Suppressor macrophage treated with lipopolysaccharide for 1 hour (primary cell): ENCODE measurements at places on chromosomes 1 and 21.
A peak's percentile ranks its signal among the peaks of the same experiment; 100 is the strongest.

DNA sequence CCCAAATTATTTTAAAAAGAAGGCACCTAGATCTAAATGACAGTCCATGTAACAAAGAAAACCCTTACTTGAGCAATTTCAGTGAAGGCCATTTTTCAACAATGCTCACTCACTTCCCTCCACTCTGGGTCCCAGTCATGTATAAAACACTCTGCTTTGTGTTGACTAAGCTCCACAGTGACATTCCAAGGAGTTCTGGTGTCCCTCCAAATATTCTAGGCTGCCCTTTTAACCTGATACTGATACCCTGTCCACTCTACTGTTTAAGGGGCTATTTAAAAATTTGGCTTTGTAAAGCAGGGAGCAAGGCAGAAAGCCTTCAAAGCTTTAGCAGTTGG is 73.6 kb downstream of the GNG12 start:
- peak; percentile 28 for DNase-seq

GRCh38 chr1:76807543-76808260 is 59.6 kb upstream of the ST6GALNAC5 start:
- DNase-seq: no peak

DNA sequence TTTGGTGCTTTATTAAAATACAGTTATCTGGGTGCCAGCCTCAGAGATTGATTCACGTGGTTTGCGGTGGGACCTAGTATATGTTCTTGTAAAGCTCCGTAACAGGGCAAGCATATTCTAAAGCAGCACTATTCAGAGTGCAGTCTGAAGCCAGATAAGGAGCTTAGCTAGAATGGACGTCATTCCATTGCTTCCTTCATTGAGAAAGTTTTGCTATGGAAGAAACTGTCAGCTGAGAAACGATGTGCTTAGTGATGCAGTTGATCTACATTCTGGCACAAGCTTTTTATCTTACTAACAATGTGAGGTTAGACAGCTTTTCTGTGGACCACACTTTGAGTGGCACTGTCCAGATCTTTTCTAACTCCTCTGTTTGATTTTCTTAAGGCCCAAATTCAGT is 26.2 kb downstream of the SLC44A3 start:
- no peak for DNase-seq

DNA sequence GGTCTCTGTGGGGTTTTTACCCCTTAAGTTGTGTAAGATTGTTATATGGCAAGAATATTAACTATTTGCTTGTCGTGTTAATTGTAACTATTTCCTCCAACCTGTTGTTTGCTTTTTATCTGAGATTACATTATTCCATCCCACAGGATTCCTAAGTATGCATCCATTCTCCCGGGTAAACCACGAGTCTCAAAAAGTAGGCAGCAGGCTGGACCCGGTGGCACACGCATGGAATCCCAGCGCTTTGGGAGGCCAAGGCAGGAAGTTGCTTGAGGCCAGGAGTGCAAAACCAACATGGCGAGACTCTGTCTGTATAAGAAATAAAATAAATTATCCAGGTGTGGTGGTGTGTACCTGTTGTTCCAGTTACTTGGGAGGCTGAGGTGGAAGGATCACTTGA is 12.6 kb upstream of the RSPO1 start:
- DNase-seq: no peak

DNA sequence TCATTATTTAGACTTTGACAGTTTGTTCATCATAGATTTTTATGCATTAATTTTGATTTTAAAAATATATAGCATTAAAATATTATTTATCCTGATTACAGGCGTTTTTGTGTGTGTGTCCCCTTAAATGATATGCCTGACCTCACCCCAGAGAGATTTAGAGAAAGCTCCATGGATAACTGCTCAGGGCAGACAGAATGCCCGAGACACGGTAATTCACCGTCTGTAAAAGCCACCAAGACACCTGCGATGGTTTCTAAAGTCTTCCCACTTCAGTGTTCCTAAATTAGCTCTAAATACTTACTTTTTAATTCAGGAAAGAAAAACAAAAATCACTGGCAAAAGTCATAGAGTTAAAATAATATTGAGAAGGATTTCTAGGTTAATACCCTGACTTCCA is 350.6 kb upstream of the RUNX1 start:
- no peak for DNase-seq

GRCh38 chr1:66435541-66435940 is 98.4 kb upstream of the SGIP1 start:
- DNase-seq: no peak

- no peak for DNase-seq
These were observed 110.5 kb upstream of the COL6A1 start for GRCh38 chr21:45870851-45871615.

- DNase-seq: no peak
These were observed 36.1 kb downstream of the L1TD1 start for GRCh38 chr1:62230718-62231117.

DNA sequence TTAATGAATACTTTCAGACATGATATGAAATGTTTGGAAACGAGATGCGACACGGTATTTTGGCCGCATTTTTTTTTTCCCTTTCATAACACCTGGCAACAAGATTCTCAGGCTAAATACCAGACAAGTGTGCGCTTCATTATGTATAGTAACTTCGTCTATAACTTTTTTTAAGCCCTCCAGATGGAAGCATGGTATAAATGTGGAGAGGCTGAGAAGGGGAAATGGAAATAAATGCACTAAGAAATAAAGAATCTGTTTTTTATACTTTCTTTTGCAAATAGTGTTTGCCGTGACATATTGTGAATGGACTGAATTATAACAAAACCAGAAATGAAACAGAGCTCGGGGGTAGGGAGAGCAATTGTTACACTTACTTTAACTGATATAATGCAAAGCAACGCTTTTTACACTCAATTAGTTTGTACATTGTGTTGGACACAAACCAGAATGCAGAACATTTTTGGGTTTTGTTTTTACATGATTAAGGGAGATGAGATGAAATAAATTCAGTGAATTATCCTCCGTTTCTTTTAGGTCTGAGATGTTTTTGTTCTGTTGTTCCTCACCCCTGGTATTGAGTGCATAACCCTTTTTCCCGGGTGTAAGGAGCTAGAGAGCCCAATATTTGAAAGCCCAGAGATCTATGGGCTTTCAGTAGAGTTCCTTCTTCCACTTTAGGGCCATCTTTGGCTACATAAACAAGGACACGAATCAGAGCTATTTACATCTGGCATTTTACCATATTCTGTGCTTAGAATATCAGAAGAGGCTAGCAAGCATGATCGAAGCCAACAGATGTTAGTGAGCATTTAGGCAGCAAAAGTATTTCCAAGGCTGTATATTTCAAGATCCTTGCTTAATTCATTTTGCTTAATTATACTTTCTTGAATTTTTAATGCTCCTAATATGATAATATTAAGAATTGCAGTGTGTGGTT is 478.0 kb downstream of the CAMTA1 start:
- no peak for DNase-seq

- no peak for DNase-seq
These were observed 30.4 kb upstream of the FOXO6 start for GRCh38 chr1:41330588-41331545.

- peak; percentile 40 for DNase-seq
These were observed 2.7 kb downstream of the SERPINC1 start for GRCh38 chr1:173914366-173914871.

GRCh38 chr1:232579958-232580941 is 49.7 kb downstream of the SIPA1L2 start:
- no peak for DNase-seq

GRCh38 chr1:25148673-25149300 is 83.5 kb downstream of the SYF2 start:
- DNase-seq: peak; percentile 73

GRCh38 chr1:4462831-4463484 is 191.5 kb upstream of the AJAP1 start:
- DNase-seq: no peak

- DNase-seq: peak; percentile 73
These were observed 19.6 kb downstream of the SMAP2 start for GRCh38 chr1:40393173-40393572.

- no peak for DNase-seq
These were observed 17.7 kb upstream of the PADI2 start for GRCh38 chr1:17136936-17137335.

DNA sequence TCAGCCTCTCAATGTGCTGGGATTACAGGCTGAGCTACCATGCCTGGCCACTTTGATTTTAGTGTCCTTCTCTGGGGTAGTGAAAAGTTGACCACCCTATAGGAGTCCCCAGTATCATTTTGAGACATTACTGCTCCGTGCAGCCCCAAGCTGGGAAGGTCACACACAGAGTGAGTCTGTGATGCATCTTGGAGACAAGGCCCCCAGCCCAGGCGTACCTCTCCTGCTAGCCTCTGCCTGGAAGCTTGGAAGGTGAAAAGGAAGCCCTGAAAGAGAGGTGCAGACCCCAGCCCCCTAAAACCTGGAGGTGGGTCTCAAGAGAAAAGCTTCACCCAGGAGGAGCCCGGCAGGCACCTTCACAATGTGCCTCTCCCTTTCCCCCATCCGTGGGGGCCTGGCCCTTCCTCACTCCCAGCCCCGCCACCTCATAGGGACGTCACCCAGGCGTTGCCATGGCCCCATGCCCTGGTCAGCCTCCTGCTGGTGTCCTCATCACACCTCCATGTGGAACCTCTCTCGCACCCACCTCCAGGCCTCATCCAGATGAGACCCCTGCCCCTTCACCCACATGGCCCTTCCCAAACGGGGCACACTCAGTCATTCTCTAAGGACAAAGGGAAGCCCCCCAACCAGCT is 5.6 kb upstream of the ARF1 start:
- DNase-seq: no peak
